ENCODE measurements at places on chromosomes 11 and 22.
A peak's percentile ranks its signal among the peaks of the same experiment; 100 is the strongest.

DNA sequence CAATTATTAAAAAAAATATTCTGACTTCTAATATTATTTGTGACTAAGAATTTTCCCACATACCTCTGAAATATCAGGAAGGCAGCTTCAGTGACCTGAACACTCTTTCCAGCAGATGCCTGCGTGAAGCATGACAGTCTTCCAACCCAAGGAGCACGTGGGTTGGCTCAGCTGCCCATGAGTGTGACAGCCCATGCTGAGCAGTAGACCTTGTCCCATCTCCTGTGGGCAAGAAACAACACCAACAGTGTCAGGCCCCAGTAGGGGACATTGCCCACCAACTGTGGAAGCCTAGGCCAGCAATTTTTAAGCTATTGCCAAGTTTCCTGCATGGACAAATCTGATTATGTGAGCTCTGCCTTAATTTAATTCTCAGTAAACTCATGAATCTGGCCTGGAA is 66.4 kb upstream of the OLFML1 start:
- DNase-seq = no peak

DNA sequence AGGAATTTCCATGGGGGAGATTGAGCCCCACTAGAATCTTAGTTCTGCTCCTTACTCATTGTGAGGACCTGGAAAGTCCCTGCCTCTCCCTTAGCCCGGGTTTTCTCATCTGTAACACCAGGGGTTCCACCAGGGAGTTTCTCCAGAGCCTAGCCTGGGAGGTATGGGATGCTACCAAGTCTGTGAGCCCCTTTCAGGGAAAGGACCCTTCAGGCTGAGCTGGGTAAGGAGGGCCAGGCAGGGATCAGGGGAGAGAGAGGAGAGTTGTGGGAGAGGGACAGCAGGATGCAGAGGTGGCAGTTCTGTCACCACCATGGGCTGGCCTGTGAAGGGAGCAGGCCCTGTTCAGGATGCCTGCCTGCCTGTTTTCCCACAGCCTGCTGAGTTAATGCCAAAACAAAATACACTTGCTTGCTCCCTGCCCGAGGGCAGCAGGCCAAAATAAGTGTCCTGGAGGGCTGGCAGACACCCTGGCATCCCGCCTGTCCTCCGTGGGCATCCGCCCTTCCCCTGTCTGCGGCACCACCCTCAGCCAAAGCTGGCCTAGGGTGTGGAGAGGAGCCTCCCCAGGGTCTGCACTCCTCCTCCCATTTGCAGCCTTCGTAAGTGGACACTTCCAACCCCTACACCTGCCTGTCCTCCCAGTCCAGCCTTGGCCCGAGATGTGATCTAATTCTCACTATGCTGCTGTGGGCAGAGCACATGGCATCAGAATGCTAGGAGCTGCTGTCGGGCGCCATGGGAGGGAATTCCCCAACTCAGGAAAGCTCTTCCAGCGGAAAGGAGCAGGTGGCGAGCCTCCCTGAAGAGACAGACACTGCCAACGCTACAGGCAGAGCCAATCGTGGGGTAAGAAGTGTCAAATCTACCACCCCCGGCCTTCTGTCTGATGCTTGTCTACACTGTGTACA is 5.9 kb upstream of the FCHSD2 start:
- no peak for DNase-seq

GRCh38 chr22:36976606-36977005 is 42.6 kb downstream of the TST start:
- no peak for DNase-seq

DNA sequence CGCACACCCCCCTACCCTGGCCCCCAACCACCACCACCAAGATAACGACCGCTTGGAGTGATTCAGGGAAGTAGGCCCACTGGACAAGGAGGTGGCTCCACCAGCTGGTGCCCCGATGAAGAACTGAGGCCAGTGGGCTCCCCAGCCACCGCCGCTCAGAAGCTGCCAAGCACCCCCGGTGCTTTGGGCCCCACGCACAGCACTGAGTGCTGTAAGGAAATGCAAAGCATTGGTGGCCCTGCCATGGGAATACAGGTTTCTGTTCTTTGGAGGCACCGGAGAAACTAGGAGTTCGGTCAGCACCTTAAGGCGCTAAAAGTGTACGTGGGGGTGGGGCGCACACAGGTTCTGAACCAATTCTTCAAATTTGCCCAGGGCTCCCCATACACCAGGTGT is 664 bp upstream of the PRSS23 start:
- no peak for DNase-seq

GRCh38 chr11:66694056-66694410 is 16.3 kb upstream of the RBM4B start:
- DNase-seq = no peak

DNA sequence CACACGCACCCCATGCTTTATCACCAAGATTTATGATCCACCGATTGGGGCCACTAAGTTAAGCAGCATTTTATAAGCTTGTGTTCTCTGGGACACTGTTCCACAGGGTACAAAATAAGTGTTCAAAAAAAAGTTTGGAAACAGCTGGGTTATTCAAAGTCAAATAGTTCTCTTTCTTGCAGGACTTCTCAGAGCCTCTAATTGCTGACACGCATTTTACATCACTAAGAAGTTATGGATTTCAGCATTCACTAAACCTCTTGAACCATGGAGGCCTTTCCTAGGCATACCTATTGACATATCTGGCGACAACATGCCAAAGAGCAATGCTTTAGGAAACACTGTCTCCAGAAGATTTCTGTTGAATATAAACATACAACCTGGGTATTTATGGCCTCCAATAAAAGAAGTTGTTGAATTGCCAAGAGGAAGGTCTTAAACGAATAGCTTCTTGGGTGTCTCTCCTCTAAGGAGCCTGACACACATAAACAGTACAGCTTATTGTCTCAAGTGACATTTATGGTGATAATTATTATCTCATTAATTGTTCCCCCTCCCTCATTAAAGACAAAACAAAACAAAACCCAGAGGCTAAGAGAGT is 147.1 kb upstream of the ARHGAP20 start:
- DNase-seq = no peak

DNA sequence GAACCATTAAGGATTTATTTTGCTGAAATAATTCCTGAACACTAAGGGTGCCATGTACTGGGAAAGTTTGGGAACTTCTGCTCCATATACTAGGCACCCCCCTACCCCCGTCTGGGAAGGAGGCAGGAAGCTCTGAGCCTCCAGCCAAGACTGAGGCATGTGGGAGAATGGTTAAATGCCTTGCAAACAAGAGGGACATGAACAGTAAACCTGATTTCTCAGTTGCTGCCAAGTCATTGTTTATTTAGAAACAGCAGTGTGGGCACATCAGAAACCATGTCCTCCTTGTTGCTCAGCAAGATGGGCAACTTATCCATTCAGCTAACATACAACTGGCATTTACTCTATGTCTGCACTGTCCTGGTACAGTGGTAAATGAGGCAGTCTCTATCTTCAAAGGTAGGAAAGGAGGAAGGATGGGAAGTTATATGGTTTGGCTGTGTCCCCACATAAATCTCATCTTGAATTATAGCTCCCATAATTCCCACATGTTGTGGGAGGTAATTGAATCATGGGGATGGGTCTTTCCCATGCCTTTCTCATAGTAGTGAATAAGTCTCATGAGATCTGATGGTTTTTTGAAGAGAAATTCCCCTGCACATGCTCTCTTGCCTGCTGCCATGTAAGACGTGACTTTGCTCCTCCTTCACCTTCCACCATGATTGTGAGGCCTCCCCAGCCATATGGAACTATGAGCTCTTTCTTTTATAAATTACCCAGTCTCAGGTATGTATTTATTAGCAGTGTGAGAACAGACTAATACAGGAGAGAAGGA is 459.1 kb downstream of the MIAT start:
- no peak for DNase-seq

DNA sequence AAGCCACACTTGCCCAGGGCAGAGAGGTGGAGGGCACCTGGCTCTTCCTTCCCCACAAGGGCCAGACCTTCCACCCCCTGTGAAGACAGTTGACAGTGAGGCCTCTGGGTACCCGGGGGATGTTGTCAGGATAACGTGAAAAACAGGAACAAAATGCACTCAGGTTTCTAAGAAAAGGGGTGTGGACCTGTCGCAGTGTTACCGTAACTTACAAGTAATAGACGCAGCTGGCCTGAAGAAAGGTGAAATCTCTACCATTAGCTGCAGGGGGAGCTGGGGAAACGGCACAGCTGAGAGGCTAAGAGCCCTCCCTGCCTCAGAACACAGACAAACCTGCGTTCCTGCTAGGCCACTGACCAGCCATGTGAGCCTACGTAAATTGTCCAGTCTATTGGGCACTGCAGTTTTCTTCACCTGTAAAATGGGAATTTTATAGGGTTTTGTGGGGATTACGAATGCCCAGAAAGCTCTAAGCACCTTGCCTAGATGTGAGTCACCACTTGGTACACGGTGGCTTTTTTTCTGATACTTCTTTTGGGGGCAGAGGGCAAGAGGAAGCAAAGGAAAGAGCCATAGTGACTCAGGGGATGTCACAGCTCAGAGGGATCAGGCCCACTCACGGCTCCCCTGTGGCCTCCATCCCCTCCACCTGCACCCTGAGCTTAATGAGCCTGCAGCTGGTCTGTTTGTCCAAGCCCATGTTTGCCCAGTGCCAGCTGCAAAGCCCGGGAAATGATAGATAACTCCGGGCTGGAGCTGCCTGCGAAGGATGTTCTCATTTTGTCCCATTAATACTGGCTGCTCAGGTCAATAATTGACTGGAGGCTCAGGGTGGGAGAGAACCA is 18.4 kb upstream of the CABP7 start:
- DNase-seq = peak; percentile 71

GRCh38 chr11:122160841-122161590 is 45.0 kb upstream of the BLID start:
- DNase-seq = no peak

DNA sequence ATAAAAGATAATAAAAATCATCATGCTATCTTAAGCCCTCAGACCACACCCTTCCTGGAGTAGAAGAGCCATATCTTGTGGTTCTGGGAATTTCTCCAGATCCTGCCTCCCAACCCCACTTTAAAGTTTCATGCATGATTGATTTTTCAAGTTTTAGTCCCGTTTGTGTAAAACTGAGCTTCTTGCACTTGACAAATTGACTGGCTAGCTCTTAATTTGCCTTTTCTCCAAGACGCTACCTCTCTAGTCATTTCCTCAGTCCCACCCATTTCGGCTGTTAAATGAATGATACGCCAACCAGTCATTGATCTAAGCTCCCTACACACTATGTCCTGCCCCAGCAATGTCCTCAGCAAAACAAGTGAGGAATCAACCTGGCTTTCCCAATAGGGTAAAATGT is 71.8 kb upstream of the TEAD1 start:
- DNase-seq = peak; percentile 37

DNA sequence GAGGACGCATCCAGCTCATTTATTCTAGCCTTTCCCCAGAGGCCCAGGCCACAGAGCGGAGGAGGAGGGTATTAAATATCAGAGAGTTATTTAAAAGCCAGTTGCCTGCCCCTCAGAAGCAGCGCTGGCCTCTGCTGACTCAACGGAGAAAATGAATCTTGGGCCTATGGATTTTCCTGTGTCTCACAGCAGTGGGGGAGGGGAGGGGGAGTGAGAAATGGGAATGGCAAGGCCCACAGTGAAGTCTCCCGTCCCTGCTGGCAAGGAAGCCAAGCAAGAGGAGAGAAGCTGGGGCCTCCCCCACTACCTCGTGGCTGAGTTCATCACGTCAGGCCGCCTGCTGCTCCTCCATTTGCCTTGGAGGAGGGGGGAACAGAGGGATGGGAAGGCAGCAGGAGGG is 4.5 kb upstream of the TPBGL start:
- no peak for DNase-seq

- peak; percentile 66 for DNase-seq
Measured at GRCh38 chr11:8227156-8228152, 36.2 kb downstream of the LMO1 start.

DNA sequence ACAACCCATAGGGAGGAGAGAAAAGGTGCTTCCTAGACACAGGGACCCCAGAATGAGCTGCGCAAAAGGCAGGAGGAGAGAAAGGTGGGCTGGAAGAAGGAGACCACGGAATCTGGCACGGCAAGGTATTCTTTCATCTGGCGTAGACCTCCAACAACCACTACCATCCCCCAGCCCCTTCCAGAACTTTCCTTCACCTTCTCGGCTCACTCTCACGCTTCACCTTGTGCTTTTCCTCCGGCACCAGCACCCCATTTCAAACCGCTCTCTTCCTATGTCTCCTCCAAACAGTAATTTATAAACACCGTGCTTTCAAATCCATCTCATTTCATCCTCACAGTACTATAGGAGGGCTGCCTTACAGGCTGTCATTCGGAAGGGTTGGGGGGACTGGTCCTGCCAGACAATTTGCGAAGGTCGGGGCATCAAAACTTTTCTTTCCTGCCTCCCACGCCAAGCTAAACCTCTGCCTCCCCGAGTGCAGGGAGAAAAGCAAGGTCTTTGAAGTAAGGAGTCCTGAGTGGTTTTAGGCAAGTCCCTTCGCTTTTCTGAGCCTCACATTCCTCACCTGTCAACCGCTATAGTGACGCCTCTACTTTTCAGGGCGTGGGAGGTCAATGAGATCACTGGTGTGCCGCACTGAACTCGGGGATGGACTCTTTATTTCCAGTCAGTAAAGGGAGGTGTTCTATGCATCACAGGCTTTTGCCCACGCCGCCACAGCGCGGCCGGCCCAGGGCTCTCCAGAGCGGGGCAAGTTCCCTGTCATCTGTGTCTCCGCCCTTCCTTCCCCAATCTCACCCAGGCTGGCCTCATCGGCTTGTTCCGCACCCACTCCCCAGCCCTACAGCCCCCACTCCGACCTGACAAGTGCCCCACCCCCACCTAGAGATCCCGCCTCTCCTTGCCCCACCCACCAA is 800 bp downstream of the KCTD21 start:
- no peak for DNase-seq

DNA sequence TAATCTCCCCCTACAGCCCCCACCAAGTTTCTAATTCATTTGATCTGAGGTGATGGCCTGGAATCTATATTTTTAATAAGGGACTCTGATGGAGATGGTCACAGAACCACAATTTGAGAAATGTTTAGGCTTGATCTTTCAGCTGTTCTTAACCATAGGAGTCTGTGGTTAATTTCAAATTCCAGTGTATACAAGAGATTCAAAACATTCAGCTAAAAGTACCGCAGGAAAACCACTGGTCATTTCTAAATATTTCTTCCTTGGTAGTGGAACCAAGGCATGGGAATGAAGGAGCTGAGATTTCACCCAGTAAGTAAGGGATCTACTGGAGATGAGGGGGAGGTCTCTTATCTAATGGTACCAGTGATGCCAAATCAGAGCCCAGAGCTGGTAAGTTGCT is 18.3 kb upstream of the GALNT18 start:
- DNase-seq = no peak

DNA sequence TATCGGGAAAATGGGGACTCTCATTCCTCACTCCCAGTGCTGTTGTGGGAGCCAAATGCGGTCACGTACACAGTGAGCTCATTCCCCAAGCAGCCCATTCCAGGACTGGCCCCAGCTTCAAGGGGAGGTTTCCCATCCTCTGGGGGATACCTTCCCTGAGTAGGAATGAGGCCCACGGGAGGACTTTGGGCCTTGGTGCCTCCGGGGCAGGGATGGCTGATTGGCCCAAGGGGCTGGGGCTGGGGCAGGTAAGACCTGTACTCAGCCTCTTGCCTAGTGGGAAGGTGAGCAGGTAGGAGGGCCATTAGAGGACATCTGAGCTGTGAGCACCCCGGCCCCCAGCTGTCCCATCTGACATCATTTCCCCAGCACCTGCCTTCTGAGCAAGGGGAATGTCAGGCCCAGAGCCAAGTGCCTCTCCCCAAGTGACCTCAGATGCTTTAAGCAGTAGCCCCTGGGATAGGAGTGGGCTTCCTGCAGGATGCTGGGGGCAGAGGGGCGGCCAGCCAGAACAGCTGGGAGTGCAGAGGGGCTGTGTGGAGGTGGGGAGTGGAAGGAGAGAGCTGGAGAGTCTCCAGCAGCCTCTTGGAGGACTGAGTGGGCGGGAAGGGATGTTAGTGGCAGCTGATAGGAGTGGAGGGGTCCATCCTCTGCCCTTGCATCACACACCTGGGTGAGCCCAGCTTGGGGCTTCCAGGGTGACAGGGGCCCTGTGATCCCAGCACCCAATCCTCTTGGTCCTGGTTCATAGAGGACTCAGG is 58.4 kb downstream of the CD82 start:
- no peak for DNase-seq

Data from Caki2 (cell line).